CD4-positive, alpha-beta T cell treated with Interferon gamma for 1 hour (primary cell): ENCODE measurements at places on chromosomes 6 and 20.

- no peak for DNase-seq
Observed at GRCh38 chr6:35309611-35310264, 12.1 kb downstream of the DEF6 start.

GRCh38 chr6:150312395-150312794, 56.4 kb upstream of the IYD start:
- no peak for DNase-seq

GRCh38 chr6:142075516-142076101, 57.1 kb upstream of the GJE1 start:
- DNase-seq = no peak

DNA sequence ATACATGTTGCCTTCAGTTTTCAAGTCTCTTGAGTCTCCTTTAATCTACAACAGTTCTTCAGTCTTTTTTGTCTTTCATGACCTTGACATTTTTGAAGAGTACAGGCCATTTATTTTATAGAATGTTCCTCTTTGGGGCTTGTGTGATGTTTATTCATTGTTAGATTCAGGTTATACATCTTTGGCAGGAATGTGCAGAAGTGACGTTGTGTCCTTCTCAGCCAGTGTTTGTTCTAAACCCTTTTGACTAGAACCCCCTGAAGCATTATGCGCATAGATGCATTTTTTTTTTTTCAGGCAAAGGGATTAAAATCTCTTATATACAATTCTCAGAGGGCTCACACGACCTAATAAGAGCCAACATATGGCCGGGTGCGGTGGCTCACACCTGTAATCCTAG, 11.2 kb upstream of the NCOA5 start:
- no peak for DNase-seq

DNA sequence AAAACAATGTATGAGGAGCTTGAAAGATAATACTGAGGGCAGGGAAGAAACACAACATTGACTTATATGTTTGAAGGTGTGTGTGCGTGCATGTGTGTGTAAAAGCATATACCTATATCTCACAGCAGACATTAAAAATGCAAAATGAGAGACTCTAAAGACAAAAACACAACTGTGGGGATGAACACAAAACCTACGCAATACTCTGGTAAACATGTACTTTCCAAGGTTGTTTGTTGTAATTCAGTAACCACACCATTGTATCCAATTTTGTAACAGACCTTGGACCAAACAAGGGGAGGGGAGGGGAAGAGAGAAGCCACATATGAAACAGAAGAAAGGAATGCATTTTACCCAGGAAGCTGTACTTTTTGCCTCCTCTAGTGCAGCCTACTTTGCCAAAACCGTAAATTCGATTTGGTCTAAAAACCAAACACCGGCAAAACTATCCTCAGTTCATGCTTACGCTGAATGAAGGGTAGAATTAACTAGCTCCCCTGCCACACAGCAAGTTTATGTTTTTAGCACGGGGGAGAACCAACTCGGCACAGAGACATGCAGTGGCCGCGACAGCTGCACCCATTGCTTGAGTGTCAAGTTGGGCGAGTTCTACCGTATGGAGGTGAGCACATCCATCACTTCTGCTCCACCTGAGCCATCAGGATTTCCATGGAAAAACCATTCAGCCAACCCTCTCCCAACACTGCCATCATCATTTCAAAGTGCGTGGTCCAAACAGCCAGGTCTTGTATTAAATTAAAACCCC, 50.0 kb downstream of the CNKSR3 start:
- no peak for DNase-seq

DNA sequence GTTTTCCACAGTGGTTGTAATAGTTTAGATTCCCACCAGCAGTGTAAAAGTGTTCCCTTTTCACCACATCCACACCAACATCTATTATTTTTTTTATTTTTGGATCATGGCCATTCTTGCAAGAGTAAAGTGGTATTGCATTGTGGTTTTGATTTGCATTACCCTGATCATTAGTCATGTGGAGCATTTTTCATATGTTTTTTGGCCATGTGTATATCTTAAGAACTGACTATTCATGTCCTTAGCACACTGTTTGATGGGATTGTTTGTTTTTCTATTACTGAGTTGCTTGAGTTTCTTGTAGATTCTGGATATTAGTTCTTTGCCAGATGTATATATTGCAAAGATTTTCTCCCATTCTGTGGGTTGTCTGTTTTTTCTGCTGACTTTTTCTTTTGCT, 820.1 kb downstream of the TENT5A start:
- no peak for DNase-seq

DNA sequence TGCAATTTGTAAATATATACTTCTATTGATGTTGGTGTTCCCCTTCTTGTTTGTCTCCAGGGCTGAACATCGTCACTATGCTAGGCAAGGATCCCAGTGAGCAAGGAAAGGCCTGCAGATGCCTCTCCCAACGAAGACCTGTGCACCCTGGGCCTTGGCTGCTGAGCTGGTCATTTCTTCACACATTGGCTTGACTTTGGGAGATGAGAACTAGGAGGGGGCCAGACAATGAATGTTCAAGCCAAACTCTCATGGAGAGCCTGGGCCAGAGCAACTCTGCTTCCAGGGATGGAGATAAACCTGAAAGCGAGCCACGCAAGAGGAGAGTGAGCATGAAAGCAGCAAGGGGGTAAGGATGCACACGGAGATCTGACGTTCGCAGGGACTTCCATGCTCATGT, 104.0 kb downstream of the CLIC5 start:
- no peak for DNase-seq

GRCh38 chr20:24489631-24490260, 20.3 kb downstream of the SYNDIG1 start:
- DNase-seq = no peak

DNA sequence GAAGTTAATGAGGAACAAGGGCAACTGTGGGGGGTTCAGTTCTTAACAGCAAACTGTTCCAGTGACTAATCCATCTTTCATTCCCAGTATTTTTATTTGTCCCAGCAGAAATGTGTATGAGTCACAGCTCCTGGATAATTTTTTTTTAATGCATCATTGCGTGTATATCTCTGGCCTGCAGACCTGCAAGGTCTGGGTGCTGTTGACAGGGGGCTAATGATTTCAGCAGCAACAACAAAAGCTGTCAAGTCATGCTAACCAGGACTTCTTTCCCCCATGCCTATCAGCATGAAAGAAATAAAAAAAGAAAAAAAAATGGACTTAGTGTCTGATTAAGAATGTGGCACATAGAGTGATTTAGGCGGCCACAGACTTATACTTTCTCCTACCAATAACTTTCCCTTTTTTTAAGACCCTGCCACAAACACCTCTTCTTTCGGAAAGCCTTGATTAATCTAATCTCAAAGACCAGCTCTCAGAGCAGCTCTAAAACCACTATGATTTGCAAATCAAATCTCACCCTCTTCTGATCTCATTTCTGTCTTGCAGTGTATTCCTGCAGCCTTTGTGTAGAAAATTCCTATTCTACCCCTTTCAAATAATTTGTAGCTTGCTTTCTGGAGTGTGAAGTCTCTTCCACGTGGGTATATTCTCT, 14.2 kb upstream of the PREX1 start:
- no peak for DNase-seq

DNA sequence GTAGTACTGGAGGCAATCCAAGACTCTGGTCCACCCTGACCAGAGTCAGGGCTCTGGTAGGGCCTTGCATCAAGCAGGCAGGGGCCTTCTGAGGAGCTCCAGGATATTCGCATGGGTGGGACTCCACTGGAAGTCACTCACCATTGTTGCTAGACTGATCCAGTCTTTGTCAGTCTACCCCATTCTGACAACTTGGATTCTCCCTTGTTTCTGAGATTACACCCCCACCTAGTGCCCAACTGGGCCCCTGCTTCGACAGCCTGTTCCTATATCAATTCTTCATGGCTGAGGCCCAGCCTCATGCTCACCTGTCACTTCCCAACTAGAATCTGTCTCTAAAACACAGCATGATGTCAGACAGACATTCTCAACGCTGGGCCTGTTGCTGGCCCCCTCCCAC, 5.2 kb downstream of the SLC35D3 start:
- DNase-seq = no peak

DNA sequence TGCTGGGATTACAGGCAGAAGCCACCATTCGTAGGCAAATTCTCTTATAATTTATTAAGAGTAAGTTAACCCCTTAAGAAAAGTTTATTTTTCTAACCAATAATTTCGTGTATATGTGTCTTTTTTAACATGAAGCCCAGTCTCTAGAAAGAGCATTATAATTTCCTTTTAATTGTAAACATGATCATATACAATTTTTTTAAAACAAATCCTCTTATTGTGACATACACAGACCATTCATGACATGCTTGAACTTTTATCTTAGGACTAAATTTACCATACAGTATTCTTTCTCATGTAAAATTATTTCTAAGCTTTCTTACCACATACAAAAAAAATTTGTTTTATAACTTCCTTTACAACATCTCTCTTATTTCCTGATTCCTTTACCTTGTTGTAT, 6.7 kb downstream of the ACOT13 start:
- DNase-seq = no peak

DNA sequence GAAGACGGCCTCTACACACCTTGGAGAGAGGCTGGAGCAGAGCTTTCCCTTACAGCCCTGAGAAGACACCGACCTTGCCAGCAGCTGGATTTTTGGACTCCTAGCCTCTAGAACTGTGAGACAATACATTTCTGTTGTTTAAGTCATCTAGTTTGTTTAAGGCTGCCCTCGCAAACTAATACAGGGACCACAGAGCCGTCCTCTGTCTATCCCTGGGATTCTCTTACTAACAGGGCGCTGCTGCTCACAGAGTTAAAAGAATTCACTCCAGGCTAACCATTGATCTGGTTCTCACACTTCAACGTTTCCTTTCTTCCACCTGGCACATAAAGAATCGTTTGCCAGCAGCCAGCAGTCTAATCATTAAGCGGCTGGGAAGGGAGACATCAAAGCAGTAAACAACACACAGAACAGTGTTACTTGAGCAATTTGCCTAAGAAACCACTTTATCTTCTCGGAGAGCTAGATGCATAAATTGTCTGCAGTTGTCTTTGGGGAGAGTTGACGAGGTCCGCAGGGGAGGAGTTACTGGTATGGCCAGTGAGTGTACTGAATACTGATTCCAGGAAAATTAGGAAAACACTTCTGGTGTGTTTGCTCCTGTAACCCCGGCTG, 103.5 kb upstream of the AKAP12 start:
- no peak for DNase-seq

DNA sequence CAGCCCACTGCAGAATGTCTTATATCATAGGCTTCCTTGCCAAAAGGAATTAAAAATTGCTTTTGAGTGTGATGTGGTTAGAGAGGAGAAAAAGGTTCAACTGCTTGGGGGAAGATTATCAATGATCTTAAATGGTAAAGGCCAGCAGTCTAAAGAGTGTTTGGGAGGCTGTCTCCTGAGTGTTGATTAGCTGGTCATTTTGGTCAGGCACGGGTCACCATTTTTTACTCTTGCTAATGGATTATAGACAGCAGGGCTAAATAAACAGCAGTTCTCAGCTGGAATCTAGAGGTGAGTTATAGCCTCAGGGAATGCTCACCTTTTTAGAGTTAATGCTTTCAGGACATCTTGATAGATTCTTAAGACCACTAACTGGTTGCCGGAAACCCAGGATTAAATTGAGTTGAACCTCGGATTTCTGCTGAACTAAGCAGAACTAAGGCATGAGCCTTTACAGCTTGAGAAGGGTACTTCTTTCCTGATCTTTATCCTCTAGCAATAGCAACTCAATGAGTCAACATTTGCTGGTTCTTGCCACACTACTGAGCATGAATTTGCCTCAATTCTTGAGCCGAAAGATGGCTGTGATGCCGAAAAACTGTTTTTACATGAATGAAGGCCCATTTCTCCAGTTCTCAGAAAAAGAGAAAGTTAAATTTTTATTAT, 120.4 kb downstream of the LRRC1 start:
- DNase-seq = no peak

GRCh38 chr6:157479464-157480303, 98.7 kb downstream of the ZDHHC14 start:
- DNase-seq = no peak

GRCh38 chr20:25247518-25247955, 348 bp upstream of the PYGB start:
- no peak for DNase-seq

GRCh38 chr20:62534526-62535221, 58.9 kb upstream of the GATA5 start:
- DNase-seq = no peak

DNA sequence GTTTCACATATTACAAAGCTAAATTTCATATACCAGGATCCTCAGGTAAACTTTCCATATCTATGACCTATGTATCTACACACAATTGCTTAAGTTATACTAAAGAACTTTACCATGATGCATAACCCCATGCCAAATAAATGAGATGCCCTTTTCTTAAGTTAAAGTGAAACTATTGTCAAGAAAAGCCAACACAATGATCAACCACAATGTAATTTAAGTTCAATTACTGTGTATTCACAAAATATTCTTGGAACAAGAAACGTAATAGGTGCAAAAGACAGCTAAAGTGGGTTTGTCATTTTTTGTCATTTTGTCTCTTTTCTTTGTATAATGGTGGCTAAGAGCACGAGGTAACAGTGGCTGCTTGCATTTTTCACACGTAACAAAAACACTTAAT, 158.0 kb upstream of the SHLD1 start:
- DNase-seq = no peak

DNA sequence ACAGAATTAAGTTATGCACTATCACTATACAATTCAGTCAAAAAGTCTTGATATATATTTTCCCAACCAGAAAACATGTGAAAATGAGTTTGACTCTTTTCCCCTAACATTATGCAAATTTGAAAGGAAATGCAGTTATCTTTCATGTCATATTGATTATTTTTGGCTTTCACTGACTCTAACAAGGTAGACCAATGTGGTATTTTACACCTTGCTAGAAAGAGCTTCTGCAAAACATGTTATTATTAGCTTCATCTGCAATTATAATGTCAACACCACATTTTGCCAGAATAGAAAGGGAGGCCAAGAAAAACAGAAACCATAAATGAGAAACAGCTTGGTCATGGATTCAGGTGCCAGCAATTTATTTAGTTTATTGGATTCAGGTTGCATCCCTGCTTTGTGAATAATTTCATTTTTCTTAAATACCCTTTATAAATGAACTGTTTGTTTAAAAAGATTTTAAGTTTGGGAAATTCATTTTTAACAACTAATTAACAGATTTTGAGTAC, 226.1 kb upstream of the GJE1 start:
- no peak for DNase-seq

DNA sequence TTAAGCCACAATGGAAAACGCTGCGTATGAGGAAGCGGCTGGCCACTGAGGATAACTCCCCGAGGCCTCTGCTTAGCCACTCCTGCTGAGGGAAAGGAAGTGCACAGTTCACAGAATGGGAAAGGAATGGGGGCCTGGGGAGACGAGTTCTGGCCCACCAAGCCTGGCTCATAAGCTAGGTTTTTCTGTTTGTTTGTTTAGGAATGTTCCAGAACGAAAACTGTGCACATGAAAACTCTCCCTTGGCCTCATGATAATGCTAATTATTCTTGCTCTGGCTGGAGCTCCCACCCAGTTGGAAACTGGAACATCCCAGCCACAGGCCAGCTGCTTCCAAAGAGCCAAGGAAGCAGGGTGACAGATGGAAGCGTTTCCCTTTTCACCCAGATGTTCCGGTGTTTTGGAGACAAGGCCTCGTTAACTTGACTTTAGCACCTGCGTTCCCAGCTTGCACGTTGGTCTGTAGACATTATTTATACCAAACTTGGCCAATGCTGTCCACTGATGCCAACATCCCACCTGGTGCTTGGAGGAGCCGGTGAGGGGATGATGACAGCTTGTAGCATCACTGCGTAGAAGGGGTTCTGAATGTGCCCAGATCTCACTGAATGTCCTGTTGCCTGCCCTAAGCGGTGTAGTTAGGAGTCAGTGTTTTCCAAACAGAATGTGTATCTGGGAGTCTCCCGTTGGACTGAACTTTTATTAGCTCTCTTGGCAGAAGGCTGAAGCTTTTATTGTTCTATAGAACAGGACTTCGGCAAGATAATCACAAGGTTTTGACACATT, 34.5 kb downstream of the APCDD1L start:
- no peak for DNase-seq
